Activated T-cell treated with anti-CD3 and anti-CD28 coated beads for 24 hours (primary cell): ENCODE measurements at places on chromosomes 3 and 15.

DNA sequence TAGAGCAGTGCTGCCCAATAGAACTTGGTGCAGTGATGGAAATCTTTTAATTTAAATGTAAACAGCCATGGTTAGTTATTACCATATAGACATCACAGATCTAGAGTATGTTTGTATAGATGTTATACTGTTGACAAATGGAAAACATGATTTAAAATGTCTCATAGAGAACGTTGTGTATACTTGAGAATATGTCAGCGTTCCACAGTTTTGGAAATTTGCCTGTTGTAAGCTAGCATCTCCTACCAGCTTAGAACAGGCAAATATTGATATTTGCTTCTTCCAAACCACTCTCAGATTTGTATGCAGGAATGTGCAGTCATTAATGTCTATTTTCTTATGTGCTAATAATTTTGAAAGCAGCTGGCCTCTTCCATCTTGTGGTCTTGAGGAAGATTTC, 8.4 kb upstream of the LXN start:
- DNase-seq: no peak

DNA sequence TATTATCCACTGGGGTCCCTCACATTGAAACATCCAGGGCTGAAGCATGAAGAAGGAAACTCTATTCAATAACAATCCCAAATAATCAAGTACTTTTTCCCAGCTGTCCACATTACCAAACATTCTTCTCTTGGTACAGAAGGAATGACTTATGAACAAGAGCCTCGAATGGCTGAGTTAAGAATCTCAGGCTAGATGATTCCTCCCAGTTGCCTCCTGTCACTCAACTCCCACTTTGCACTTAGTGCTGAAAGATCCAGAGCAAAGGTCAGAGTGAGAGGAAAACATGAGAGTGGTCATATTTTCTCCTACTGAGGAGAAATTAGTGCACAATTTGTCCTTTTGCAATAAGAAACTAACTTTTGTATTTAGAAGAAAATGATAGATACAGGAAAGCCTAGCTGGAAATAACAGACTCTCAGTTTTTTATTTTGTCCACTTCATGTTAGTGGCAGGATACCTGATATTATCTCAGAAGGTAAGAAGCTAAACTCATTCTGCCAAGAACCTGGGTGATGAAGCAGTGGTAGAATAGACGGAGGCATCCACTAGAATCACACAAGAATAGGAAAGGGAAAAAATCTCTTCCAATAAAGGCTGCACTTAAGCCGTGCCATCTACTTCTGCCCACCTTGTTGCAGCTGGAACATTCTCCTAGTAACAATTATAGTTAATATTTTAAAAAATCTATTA, 46.2 kb downstream of the GADL1 start:
- no peak for DNase-seq

- DNase-seq: no peak
These were observed 54.7 kb downstream of the EEFSEC start for GRCh38 chr3:128207951-128208350.

GRCh38 chr15:42508263-42508690, 12.8 kb downstream of the SNAP23 start:
- no peak for DNase-seq

GRCh38 chr3:10374311-10374710, 53.4 kb upstream of the SEC13 start:
- no peak for DNase-seq

- no peak for DNase-seq
These were observed 8.1 kb upstream of the CLDN11 start for GRCh38 chr3:170410428-170411029.

GRCh38 chr3:45988362-45988761, 7.3 kb downstream of the FYCO1 start:
- no peak for DNase-seq

GRCh38 chr3:178277605-178278004, 258.6 kb upstream of the KCNMB2 start:
- no peak for DNase-seq

DNA sequence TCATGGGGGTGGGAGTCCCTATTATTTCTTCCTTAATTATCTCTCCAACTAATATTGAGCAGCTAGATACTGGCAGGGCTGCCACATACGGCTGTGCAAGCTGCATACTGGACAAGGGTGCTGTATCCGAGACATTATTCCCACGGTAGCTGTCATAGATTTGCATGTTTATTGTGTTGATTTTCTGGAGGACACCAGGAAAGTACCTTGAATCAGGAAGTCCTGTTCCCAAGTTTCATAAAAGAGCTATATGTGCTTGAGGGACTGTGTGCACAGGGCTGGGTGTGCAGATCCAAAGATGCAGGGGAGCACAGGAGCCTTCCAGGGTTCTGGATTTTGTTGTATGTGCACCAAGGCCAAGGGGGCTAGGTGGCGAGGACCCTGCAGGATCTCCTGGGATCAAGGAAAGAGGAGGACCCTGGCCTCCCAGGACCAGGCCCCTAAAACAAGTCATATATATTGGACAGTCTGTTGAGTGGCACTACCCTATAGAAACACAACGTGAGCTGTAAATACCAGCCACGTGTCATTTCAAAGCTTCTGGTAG, 119.2 kb upstream of the ALDH1A3 start:
- DNase-seq: no peak

DNA sequence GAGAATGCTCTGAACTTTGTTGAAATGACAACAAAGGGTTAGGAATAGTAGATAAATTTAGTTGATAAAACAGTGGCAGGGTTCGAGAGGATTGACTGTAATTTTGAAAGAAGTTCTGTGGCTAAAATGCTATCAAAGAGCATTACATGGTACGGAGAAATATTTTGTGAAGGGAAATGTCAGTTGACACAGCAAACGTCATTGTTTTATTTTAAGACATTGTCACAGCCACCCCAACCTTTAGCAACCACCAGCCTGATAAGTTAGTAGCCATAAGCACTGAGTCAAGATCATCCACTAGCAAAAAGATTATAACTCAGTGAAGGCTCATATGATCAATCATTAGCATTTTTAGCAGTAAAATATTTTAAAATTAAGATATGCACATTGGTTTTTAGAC, 8.7 kb upstream of the ST3GAL6 start:
- DNase-seq: no peak

GRCh38 chr3:161913786-161914389, 417.3 kb downstream of the OTOL1 start:
- no peak for DNase-seq

DNA sequence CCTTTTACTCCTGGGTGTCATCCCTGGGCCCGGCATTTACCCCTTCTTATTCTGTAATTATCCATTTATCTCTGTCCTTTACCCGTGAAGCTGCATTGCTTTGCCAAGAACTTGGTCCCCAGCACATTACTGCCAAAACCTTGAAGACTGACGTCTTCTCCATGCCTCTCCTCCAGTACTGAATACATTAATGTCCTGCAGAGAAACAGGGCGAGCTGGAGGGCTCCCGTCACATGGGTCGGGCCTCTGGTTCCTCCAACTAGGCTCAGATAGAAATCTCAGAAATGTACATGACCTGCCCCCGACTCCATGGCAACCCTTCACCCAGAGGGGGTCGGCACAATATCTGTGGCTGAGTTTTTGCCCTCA, 445 bp downstream of the EFCAB12 start:
- DNase-seq: no peak

DNA sequence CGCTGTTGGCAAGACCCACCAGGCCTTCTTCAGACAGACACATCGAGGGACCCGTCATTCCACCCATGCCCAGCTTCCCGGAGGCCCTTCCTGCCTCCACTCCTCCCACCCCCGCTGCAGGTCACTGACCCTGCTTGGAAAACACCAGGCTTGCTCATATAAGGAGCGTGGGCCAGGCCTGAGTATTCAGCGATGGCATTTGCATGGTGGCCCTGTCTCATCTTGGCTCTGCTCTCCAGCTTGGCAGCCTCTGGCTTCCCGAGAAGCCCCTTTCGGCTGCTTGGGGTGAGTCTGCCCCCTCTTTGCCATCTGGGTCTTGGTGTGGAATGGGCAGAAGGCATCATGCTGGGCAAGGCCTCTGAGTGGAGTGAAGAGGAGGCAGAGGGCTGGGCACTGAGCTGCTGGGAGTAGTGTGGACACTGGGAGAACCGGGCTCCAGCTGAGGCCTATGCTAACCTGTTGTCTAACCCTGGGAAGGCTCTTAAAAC, at the start of gene ITIH3:
Gene ITIH3 (plus strand): TSS at position 185 of the 488 bp plus-strand sequence. CDS start 8 bp downstream, at position 193.
- no peak for DNase-seq

DNA sequence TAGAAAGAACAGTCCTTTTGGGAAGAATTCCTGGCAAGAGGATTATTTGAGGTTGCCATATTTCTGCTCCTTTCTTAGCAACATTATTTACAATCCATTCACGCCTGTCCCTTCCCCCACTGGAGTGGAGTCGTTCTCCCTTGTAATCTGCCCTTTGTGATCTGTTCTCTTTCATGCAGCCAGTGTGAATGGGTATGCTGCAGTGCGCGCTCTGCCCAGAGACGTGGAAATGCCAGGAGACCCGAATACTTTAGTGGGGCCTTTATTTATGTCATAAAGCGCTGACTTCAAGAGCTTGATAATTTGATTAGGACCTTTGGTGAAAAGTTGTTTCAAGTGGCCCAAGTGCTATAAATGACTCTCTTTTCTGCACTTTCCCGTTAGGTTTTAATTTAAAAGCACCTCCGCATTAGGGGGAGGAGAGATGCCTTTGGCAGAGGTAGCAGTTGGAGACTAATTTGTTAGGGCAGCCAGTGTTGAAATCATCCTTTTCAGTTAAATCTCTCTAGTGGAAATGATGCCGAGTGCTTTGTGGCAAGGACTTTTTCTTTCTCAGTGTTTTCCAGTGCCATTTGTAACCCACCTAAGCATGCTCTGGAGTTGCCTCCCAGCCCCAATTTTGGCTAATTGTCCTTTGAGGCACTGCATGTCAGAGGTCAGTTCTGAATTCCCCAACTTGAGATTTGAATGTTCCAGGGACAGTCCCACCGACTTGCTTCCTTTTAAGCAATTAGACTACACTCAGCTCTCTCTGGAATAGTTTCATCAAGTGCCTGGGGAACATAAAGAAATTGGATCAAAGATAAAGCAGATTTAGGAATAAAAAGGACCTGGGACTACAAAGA, 52.4 kb downstream of the PSMD6 start:
- DNase-seq: no peak

GRCh38 chr3:129911261-129911861, 17.9 kb upstream of the TMCC1 start:
- no peak for DNase-seq

DNA sequence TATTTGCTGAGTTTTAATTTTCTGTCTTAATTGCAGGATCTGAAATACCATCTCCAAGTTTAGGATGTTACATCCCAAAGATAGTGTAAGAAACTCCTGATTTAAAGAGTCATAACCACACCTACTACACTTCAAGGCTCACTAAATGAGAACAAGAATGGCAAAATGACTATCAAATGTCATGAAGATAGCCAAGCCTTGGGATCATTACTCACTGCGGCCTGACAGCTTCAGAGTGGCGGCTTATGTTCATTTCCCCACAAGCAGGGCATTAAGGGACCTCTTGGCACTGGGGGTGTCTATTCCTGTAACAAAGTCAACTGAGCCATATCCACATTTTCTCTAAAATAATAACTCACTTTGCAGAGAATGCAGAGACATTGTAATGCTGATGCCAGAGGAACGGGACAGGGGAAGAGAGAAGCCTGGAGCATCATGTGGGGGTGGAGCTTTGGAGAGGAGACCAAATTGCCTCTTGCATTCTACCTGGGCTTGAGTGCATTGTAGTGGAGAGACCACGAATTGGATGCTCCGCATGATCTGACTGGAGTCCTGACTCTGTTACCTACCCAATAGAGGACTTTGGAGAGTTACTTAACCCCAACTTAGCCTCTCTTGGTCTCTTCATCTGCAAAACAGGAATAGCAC, 219.2 kb downstream of the OPA1 start:
- no peak for DNase-seq
